ENCODE measurements at places on chromosomes 2 and 18. TPM values are rescaled to one million over a fixed set of nuclear protein-coding genes. Genes with fewer than 3 reads are reported as not detected.

COX7A2L gene
- 130 TPM for polyA plus RNA-seq

LRP1B gene
- 0.65 TPM for polyA plus RNA-seq

DNA sequence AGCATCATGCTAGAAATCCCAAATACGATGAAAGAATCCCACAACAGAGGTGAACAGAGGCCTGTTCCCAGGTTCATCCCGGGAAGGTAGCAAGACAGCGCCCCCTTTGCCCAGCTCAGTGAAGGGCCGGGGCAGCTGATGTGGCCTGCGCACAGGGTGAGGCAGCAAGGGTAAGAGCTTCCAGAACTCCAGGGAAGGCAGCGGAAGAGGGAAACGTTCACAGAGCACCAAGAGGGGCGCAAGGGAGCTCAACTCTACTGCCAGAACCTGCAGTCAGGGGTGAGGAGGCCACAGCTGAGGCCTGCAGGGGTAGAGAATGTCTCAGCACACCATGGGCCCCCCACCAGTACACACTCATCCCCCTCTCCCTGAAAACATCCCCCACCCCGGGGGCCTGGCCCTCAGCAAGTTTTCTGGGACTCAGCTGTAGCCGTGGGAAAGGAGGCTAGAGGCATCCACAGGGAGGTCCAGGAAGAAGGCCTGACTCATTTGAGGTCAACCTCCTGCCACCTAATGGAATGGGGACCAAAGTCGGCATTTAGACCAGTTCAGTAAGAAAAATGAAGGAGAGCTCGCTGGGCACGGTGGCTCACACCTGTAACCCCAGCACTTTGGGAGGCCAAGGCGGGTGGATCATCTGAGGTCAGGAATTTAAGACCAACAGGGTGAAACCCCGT lies 95.6 kb upstream of the ASAP2 start:
- DNase-seq = no peak

DNA sequence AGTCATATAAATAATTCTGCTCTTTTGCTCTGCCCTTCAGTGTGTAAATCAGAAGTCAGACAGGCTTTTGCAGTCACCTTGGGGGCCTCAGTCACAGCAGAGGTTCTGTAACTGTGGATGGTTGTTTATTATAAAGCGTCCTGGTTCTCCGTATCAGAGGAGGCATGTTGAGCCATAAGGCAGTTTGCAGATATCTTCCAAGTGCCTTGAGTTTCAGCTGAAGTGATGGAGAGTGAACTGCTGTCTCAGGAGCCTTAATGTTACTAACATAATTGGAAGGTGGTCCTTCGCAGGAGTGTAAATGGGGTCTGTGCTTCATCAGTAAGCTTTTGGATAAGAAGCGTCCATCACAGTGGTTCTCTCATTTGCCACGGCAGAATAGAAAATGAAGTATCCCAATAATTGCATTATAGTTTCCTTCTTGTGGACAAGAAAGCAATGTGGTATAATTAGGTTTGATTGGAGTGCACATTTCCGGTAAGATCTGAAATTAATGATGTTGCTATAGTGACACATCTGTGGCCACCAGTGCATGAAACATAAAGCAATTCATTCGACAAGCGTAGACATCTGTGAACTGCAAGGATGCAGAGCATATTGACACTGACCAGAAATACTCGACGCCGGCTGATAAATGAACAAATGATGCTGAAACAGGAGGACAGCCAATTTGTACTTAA lies 112.5 kb upstream of the NFATC1 start:
- no peak for DNase-seq

FKBP7 gene
- polyA plus RNA-seq = 113 TPM

GRCh38 chr18:48345596-48345995 lies 63.6 kb downstream of the ZBTB7C start:
- DNase-seq = no peak

RETSAT gene
- polyA plus RNA-seq = 22.2 TPM

GRCh38 chr2:70891572-70892357 lies 43.9 kb upstream of the ATP6V1B1 start:
- DNase-seq = no peak

DNA sequence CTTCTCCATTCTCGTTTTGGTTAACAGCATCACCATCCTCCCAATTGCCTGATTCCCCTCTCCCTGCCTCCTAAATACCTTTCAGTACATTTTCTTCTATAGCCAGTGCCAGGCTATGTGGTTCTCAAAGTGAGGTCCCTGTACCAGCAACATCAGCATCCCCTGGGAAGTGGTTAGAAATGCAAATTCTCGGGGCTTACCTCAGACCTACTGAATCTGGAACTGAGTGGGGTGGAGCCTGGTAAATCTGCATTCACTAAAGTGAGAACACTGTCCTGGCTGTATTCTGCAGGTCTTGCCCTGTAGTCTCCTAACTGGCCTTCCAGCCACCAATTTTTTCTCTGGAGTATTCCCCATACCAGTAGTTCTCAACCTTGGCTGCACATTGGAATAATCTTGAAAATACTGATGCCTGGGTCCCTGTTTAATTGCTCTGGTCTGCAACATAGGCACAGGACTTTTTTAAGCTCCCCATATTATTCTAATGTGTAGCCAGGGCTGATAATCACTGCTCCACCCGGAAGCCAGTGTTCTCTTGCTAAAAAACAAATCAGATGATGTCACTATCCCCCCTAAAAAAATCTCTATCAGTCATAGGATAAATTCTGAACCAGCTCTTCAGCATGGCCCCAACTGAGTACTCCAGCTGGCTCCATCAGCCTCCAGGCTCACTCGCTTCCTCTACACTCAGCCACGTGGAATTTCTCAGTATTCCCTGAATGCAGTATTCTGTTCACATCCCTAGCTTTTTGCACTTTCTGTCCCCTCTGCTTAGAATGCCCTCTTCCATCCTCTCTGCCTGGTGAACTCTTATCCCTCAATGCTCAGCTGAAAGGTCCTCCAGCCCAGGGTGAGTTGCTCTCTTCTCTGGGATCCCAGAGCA lies 98.4 kb downstream of the CDK15 start:
- no peak for DNase-seq

DNA sequence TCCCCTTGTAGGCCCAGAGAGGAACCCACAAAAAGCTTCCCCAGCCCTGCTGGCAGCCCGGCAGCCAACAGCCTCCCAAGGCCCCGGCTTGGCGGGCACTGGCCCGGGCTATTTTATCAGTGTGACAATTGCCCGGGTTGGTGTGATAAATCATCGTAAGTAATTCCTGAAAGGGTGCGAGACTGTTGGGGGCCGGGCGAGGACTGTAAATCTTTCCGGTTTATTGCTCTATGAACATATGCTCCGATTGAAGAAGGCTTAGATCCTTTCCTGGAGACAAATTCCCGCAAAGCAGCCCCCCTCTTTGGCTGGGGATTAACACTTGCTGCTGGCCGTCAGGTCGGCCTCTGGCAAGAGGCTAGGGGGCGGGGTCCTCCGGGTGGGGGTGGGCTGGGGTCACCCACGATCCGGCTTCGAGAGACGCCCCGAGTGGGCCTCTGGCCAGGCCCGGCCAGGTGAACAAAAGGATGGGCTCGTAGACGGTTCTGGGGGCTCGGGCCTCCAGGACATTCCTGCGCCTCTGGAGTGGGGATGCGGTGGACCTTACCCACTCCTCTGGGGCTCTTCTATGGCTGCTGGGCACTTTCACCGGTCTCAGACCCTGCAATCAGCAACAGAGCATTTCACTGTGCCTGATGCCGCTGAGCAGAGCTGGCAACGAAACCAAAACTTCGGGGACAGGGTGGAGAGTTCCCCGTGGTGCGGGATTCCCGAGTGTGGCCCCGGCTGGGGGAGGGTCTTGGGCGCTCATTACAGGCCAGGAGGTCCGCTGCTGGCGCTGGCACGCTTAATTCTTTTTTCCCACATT lies 2.0 kb downstream of the HOXD3 start:
- DNase-seq = no peak

DNA sequence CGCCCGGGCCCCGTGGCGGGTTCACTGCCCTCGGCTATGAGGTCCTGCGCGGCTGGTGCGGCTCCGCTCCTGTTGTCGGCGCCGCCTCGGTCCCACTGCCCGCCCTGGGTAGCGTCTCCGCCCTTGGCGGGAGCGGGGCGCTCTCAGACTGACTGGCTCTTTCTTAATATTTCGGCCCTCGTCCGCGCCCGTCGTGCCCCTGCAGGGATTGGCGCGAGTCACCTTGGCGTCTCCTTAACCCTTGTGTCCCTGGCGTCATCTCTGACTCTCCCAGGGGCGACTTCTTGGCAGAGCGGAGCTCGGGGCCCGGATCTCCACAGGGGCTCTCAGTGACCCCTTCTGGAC lies 1.3 kb downstream of the PTMA start:
- DNase-seq = peak; percentile 61

MLPH gene
- polyA plus RNA-seq = 6.7 TPM

SPATA3 gene
- polyA plus RNA-seq = not detected

ITGA6 gene
- 16.7 TPM for polyA plus RNA-seq

DNA sequence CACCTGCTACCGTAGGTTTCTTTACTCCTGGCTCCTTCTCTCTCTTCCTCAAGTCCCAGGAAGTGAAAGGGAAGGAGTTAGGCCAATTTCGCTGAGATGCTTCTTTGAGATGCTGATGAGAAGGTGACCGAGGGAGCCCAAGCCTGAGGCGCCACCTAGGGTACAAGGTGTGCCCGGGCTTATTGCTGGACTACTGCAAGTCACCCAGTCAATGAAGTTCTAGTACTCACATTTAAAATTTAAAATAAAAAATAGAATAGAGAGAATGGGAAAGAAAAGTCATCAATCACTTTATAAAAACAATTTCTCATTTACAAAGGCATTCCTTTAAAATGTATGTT lies 45.3 kb downstream of the ACAA2 start:
- peak; percentile 80 for DNase-seq

SRBD1 gene
- polyA plus RNA-seq = 6.7 TPM

- DNase-seq = no peak
Measured at GRCh38 chr18:12046046-12046750, 47.4 kb upstream of the ANKRD62 start.

- DNase-seq = no peak
Measured at GRCh38 chr2:120226316-120226715, 3.1 kb upstream of the TMEM185B start.

- DNase-seq = peak; percentile 49
Measured at GRCh38 chr2:237475704-237476141, 11.3 kb upstream of the MLPH start.

PARD3B gene
- polyA plus RNA-seq = 11.5 TPM

COL4A3 gene
- 1.6 TPM for polyA plus RNA-seq

GRCh38 chr18:67143028-67143427 lies 373.5 kb downstream of the DSEL start:
- DNase-seq = no peak

DNA sequence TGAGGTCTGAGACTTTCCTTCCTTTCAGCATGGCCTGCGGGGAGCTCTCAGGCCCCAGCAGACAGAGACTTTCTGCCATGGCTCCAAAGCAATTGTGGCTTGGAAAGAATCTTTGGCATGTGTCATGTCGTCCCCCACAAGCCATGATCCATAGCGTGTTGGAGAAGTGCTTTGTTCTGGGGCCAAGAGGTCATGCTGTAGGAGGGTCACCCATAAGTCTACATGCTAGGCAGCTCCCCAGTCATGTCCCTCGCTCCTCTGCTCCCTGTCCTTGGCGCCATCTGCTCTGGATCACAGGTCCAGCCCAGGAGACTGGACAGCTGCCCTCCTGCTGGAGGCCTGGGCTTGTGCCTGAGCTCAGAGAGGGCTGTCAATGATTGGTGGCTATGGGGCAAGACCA lies 78.8 kb upstream of the LCLAT1 start:
- no peak for DNase-seq

RESP18 gene
- not detected for polyA plus RNA-seq

HOXD9 gene
- polyA plus RNA-seq = 3.0 TPM

CTLA4 gene
- not detected for polyA plus RNA-seq

MARCO gene
- polyA plus RNA-seq = 0.62 TPM

OSR1 gene
- polyA plus RNA-seq = 45.7 TPM

AKAIN1 gene
- not detected for polyA plus RNA-seq

- no peak for DNase-seq
Measured at GRCh38 chr2:54770211-54770610, 46.7 kb downstream of the EML6 start.

GRCh38 chr2:227774011-227774624 lies 28.4 kb downstream of the SCYGR8 start:
- DNase-seq = peak; percentile 37

DSG1 gene
- 0.10 TPM for polyA plus RNA-seq

GRCh38 chr2:20478961-20479360 lies 32.1 kb downstream of the RHOB start:
- no peak for DNase-seq

DNA sequence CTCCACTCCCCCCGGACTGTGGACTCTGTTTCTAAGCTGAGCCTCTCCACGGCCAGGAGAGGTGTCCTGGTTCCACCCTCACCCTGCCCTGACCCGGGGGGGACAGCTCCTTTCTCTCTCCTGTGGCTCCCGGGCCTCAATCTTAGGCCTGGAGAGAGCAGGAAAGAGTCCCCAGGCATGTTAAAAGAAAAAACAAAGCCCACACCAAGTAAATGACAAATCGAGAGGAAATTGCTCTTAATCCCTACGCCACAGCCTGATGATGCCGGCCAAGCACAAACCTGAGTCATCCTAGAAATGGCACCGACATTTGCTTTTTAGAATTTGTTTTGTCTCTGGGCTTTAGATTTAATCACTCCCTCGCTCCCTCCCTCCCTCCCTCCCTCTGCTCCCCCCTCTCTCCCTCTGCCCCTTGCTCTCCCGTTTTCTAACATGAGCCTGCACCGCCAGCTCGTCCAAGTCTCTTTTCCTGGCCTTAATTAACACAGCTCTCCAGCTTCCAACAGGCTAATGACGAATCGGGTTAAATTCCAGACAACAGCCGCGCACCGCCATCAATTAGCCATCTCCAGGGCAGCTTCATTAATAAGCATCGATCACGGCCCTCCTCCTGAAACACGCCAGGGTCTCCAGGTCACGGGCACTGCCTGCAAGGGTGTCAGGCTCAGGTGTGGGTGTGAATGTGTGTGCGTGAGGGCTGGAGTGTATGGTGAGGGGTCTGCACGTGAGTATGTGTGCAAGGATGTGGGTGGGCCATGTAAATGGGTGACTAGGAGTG lies 230.8 kb downstream of the CELF4 start:
- no peak for DNase-seq

REG1B gene
- not detected for polyA plus RNA-seq

DPYSL5 gene
- polyA plus RNA-seq = 0.21 TPM

- DNase-seq = no peak
Measured at GRCh38 chr2:240714747-240715725, 23.4 kb downstream of the AQP12A start.

GRCh38 chr2:233061591-233062450 lies 1.7 kb downstream of the INPP5D start:
- DNase-seq = peak; percentile 49

DNA sequence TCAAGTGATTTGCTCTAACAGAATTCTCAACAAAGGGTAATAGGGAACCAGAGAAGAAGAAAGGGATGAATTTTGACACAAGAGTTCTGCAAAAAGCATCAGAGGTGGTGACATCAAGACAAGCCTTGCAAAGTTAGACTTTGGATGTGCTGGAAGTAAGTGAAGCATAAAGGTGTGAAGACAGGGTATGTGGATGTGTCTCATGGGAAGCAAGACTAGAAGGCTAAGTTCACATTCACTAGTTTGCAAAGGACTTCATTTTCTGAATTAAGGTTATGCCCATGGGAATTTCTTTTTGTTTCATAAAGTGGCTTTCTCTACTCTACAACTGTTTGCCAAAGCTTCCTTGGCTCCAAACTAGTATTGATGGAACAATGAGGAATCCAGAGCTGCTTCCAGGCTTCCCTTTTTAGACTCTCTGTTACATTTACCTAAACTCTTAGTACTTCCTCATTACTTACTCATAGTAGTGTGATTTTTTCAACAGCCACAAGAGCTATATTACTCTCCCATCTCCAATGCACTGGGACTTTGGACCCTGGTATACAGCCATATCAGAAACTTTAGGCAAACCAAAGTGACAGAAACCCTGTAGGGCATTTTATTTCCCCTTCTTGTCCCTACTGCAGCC lies 21.1 kb upstream of the IHH start:
- DNase-seq = peak; percentile 43

VWA3B gene
- not detected for polyA plus RNA-seq

- peak; percentile 59 for DNase-seq
Measured at GRCh38 chr2:27356056-27356381, 545 bp downstream of the GTF3C2 start.
